GM12878 (cell line): ENCODE measurements at places on chromosomes 11 and 22. TPM values are rescaled to one million over a fixed set of nuclear protein-coding genes. Genes with fewer than 3 reads are reported as not detected.
A peak's percentile ranks its signal among the peaks of the same experiment; 100 is the strongest.

Gene TRPM5
- total RNA-seq = not detected in 2 replicates

Gene TSPAN18
- total RNA-seq = 0.77 and 0.96 TPM in 2 replicates

Gene TMEM191C
- total RNA-seq = 1.3 and 1.4 TPM in 2 replicates

Gene MMP13
- not detected in 2 replicates for total RNA-seq

Gene GRAP2
- total RNA-seq = 68.8 and 77.8 TPM in 2 replicates

Gene PRDM11
- total RNA-seq = 1.9 and 2.4 TPM in 2 replicates

Gene PAK1
- 119 and 121 TPM in 2 replicates for total RNA-seq

Gene KAT5
- 53.8 and 66.1 TPM in 2 replicates for total RNA-seq

Gene PRR33
- not detected in 2 replicates for total RNA-seq

- DNase-seq = no peak
These were observed 57.2 kb downstream of the NAV2 start for GRCh38 chr11:19769820-19770219.

DNA sequence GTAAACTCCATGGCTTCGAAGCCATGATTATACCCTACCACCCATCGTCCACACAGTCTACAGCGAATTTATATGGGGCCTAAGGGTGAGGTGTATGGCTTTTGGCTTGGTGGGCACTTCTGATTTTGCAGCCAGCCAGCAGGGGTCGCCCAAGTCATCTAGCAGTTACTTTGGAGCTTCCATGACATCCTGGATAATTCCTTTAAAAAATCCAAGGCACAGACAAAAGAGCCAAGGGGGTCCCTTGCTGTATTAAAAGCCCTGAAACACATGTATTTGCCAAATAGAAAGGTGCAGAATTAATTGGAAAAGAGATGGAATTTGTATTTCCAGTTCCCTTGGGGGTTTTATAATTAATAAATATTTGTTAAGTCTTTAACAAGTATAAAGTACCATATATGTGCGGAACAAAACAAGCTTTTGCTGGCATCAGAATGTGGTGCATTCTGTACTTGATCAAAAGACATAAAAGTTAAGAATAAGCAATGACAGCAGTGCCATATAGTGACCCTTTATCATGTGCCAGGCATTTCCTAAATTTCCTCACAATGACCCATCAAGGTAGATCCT lies 132.8 kb upstream of the PITPNB start:
- DNase-seq = no peak

- DNase-seq = no peak
These were observed 48.5 kb downstream of the ZNF280B start for GRCh38 chr22:22460060-22460459.

DNA sequence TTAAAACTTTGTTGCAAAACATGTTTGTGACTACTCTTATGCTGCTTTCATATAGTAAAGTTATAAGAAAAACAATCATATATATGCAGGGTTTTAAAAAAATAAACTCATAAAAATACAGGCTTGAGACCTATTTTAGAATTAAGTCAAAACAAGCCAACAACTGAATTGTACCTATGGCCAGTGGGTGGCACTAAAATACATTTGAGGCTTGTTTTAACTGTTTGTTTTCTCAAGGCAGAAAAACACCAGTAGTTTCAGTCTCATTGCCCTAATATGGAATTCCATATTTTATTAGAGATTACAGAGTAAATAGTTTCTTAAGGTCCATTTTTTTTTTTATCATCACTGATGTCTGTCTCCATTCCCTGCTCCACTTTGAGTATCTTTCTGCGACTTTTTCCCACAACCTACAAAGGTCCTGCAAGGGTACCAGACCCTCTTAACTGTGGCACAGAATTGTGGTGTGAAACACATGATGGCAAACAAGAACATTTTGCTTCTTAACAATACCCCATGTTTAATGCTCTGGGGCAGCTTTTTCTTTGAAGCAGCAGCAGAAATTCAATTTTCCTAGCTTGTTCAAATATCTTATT lies 8.5 kb upstream of the CCDC89 start:
- no peak for DNase-seq

GRCh38 chr22:37202716-37203115 lies 9.6 kb downstream of the SSTR3 start:
- DNase-seq = no peak

DNA sequence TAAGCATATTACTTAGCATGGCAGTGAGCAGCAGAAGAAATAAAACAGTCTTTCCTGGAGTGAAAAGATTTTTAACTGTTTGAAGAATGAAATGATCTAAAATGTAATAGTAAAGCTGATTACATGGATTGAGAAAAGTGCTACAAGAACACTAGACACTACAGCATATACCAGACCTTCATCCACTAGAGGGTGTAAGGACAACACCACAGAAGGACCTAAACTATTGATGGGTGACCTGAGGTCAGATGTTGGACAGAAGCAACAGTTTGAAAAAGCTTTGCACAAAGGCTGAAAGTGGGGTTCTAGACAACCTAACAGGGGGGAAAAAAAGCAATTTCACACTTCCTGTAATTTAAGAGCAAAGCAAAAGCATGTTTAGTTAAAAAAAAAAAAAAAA lies 97.7 kb downstream of the RBFOX2 start:
- DNase-seq = peak; percentile 24

DNA sequence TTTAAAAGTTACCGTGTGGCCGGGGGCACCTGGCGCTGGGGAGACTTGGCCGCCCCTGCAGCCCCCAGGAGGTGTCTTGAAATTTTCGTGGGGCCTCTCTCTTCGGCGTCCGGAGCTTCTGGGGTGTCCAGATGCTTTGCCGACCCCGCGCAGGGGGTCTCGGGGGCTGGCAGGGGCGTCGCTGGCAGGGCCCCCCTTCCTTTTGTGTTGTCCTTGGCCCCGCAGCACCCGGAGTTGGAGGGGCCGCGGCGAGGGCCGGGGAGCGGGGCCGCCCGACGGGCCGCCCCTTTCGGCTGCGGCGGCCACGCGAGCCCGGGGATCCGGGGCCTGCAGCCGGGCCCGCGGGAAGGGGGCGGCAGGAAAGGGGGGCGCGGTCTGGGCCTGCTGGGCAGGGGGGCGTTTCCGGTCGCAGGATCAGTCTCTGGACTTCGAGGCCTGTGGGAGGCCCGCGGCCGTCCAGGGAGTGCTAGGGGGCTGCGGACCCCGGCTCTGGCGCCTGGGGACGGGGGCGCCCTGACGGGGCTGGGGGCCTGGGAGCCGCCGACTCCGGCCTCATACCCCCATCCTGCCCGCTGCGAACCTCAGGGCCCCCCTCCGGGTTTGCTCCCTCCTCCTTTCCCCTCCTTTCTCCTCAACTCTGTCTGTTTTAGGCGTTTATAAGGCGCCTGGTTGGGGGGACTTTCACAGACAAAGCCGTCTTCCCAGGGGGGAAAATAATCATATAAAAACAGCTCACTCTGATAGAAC lies 869 bp downstream of the ZC3H7B start:
- no peak for DNase-seq

- DNase-seq = no peak
These were observed 223.6 kb downstream of the ADAMTS15 start for GRCh38 chr11:130671801-130672700.

DNA sequence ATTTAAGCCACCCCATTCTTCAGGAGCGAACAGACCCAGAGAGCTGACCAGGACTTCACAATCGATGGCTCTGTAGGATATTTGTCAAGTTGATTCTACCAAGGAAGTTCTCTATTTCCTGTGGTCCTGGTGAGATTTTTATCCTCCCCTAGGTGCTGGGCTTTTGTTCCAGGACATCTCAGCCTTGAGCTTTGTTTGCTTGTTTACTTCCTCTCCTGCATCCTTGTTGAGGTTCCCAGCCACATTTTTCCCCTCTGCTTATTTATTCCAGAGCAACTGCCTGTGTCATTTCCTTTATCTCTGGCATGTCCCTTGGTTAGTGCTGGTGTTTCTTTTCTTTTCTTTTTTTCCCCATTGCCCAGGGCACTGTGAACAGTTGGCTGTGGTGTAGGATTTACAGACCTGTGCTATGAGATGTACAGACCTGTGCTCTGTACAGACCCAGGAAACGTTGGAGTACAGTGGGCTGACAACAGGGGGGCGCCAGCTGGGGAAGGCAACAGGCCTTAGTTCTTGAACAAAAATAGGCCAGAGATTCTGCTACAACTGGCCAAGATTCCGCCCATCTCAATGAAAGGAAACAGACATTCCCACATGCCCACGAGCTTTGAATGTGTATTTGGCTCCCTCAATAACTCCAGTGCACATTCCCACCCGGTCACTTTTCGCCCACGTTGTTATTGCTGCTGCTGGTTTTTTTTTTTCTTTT lies 235.9 kb upstream of the DDI1 start:
- no peak for DNase-seq

GRCh38 chr11:59776210-59777066 lies 21.3 kb downstream of the STX3 start:
- no peak for DNase-seq

GRCh38 chr11:128232588-128232987 lies 354.8 kb downstream of the ETS1 start:
- no peak for DNase-seq

GRCh38 chr11:34266090-34266912 lies 91.5 kb downstream of the ABTB2 start:
- DNase-seq = no peak

DNA sequence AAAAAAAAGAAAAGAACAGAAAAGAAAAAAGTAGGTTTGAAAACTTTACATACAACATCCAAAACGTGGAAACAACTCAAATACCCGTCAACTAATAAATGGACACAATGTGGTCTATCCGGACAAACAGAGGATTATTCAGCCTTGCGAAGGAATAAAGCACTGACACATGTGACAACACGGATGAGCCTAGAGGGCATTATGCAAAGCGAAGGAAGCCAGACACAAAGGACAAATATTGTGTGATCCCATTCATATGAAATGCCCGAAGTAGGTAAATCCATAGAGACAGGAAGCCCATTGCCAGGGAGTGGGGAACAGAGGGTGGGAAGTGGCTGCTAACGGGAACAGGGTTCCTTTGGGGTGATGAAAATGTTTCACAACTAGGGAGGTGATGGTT lies 11.8 kb downstream of the RFPL1 start:
- no peak for DNase-seq

DNA sequence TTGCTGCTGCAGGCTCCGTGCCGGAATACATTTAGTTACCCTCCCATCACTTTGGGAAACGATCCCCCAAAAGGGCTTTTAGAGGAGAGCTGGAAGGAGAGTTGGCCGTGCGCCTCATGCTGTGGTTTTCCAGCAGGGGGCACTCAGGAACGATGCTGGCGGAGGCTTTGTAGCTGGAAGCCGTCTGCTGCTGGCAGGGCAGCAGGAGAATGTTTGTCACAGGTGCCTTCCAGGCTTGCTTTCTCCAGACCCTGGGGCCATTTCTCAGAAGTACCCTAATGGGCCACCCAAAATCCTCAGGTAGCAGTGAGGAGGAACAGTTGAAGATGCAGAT lies 30.0 kb upstream of the CABP7 start:
- DNase-seq = no peak

GRCh38 chr11:126948563-126948962 lies 52.0 kb downstream of the KIRREL3 start:
- no peak for DNase-seq

DNA sequence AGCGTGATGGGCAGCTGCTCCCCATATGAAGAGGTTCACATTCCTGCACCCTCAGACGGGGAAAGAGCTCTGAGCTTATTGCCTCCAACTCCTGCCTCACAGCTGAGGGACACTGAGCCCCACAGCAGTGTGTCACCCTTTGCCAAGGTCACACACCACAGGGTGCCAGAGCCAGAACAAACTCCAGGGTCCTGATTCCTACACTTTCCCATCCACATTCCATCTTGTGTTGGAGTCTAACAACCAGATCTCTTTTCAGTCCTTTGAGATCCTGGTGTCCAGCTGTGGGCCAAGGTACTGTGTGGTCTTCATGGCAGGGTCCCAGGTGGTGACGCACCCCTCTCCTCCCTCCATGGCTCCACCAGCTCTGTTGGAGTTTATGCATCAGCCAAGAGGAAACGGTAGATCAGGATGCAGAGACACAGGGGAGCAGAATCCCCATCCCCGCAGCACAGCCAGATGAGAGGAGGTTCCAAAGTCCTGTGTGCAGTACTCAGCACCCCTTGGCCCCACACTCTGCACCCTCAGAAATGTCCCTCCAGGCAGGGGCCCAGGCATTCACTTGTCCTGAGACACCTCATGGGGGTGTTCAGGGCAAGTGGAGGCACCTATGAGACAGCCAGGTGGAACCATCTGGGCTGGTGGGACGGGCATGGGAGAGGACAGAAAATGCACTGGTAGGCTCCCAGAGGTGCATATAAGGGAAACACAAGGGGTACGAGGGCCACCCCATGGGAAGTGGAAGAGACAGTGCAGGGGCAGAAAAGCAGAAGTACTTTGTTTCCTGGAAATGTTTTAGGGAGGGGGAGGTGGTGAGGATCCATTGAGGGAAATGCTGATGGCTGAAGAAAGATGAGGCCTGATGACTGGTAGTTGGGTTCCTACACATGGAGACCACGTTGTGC lies 32.6 kb upstream of the GNAZ start:
- no peak for DNase-seq

- no peak for DNase-seq
These were observed at the start of gene IFTAP for GRCh38 chr11:36594316-36594989. Gene IFTAP, plus strand, starts transcription at chr11:36594502. Its CDS starts 15,602 bp downstream, at chr11:36610104.

GRCh38 chr22:29476116-29476515 lies 3.9 kb upstream of the NEFH start:
- DNase-seq = no peak

GRCh38 chr11:118531597-118532084 lies 649 bp downstream of the TMEM25 start:
- DNase-seq = no peak

GRCh38 chr11:69372589-69373250 lies 78.8 kb downstream of the MYEOV start:
- no peak for DNase-seq

DNA sequence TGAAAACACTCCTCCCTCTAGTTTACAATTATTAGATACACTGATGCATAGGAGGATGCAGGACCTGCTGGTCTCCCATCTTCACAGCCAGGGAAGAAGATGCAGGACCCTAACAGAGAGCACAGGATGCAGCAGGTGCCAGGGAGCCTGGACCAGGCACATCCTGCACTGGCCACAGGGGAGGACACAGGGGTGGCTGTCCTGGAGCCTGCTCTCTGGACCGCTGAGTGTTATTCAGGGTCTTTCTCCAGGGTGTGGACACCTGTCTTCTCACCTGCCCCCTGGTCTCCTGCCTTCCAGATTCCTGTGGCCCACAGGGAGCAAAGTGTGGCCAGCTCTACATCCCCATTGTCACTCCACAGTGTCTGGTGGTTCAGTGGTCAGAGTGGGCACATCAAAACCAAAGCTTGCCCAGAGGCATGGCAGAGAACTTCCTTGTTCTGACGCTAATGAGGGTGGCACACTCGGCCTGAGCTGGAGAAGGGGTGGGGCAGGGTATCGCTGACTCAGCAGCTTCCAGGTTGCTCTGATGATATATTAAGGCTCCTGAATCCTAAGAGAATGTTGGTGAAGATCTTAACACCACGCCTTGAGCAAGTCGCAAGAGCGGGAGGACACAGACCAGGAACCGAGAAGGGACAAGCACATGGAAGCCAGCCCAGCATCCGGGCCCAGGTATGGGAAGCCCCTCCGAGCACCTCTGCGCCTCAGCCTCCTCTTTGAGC lies at the start of gene APOBEC3A:
Gene APOBEC3A (plus strand): TSS at position 564 of the 725 bp plus-strand sequence. CDS start 83 bp downstream, at position 647.
- no peak for DNase-seq
